ENCODE measurements at places on chromosomes 6 and 20. TPM values are rescaled to one million over a fixed set of nuclear protein-coding genes. Genes with fewer than 3 reads are reported as not detected.

GRCh38 chr6:13404228-13404891, 76.0 kb upstream of the TBC1D7 start:
- DNase-seq, result no peak

- DNase-seq, result no peak
Measured at GRCh38 chr6:166318227-166318626, 10.0 kb upstream of the PRR18 start.

Gene NAA20
- 44.6 TPM for total RNA-seq

Gene UNC93A
- not detected for total RNA-seq

DNA sequence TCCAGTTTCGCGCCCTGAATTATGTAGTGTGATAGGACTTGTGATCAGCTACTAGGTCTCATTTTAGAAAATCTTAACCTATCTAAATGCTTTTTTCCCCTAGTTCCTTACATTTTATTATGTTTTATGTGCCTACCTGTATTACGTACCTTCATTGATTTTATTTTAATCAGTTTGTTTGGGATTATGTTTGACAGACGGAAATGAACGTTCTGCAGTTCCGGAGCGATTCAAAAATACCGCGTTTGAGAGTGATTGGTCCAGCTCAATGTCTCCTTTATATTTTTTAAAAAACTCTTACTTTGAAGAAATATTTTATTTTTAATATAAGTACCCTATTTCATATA, 114.3 kb upstream of the BTN3A2 start:
- no peak for DNase-seq

- DNase-seq, result no peak
Measured at GRCh38 chr20:1867495-1868260, 27.5 kb upstream of the SIRPA start.

- DNase-seq, result no peak
Measured at GRCh38 chr6:126118936-126119335, 132.6 kb downstream of the TRMT11 start.
